Psoas muscle (tissue), 8 donors: ENCODE measurements at places on chromosomes 7 and 10.

- no peaks in the 10 kb centered on the region for H3K27me3 ChIP-seq
- H3K27ac ChIP-seq, result no peak overlapping the region
These were observed 173.8 kb upstream of the GHITM start for GRCh38 chr10:83965473-83965872.

GRCh38 chr7:49644396-49645166 is 128.9 kb upstream of the VWC2 start:
- H3K4me1 ChIP-seq, result no peaks in the 10 kb centered on the region
- H3K4me3 ChIP-seq, result no peak overlapping the region
- H3K27ac ChIP-seq, result no peak overlapping the region
- H3K36me3 ChIP-seq, result no peaks in the 10 kb centered on the region
- no peaks in the 10 kb centered on the region for H3K27me3 ChIP-seq
- DNase-seq, result no peak

GRCh38 chr7:129047761-129048160 is 7.2 kb downstream of the TNPO3 start:
- H3K4me1 ChIP-seq, result peaks cover 21% of the 10 kb centered on the region
- no peak overlapping the region for H3K4me3 ChIP-seq
- peaks cover 13% of the 10 kb centered on the region for H3K36me3 ChIP-seq
- no peak overlapping the region for H3K27ac ChIP-seq
- no peak for DNase-seq

- no peaks in the 10 kb centered on the region for H3K4me1 ChIP-seq
- peak; percentile 35 for DNase-seq
- no peaks in the 10 kb centered on the region for H3K27me3 ChIP-seq
- no peaks in the 10 kb centered on the region for H3K36me3 ChIP-seq
- H3K4me3 ChIP-seq, result peak within 1 kb of the TSS; percentile 69
These were observed at the start of gene SNX10 for GRCh38 chr7:26291699-26292538. SNX10 (plus strand) TSS chr7:26291862; CDS start chr7:26346443, 54,581 bp downstream.

GRCh38 chr10:133219782-133220181 is 10.2 kb upstream of the UTF1 start:
- no peak overlapping the region for H3K4me3 ChIP-seq
- no peaks in the 10 kb centered on the region for H3K36me3 ChIP-seq
- no peak for DNase-seq
- H3K27ac ChIP-seq, result no peak overlapping the region

- DNase-seq, result no peak
- no peaks in the 10 kb centered on the region for H3K27me3 ChIP-seq
- H3K36me3 ChIP-seq, result no peaks in the 10 kb centered on the region
- H3K4me1 ChIP-seq, result peaks cover 7% of the 10 kb centered on the region
- peak overlapping the region; percentile 3 for H3K27ac ChIP-seq
These were observed 423.6 kb upstream of the LRGUK start for GRCh38 chr7:133703547-133703946.

- H3K36me3 ChIP-seq, result peaks cover 100% of the 10 kb centered on the region
- H3K4me1 ChIP-seq, result no peaks in the 10 kb centered on the region
- no peak overlapping the region for H3K4me3 ChIP-seq
- no peaks in the 10 kb centered on the region for H3K27me3 ChIP-seq
These were observed 18.3 kb downstream of the TACR2 start for GRCh38 chr10:69398466-69398865.

GRCh38 chr10:51384971-51385370 is 310.7 kb downstream of the PRKG1 start:
- no peak overlapping the region for H3K4me3 ChIP-seq
- peaks cover 27% of the 10 kb centered on the region for H3K4me1 ChIP-seq
- no peak for DNase-seq
- no peaks in the 10 kb centered on the region for H3K27me3 ChIP-seq
- H3K36me3 ChIP-seq, result no peaks in the 10 kb centered on the region

DNA sequence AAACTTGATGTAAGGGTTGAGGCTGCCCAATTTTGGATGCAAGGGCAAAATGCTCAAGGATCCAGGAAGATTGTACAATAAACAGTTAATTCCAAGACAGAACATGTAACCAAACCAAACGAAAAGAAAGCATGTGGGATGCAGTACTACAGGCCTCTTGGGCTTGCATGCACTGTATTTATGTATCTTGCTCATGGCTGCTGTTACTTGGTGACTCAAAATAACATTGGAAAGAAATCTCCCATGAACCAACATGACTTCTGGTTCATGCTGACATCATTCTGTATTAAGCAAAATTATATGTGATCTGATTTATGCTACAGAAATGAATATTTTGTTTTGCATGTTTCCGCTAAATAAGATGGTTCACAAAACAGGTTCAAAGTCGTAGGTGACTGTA is 65.9 kb upstream of the FZD1 start:
- H3K4me3 ChIP-seq, result no peak overlapping the region
- H3K27ac ChIP-seq, result no peak overlapping the region
- no peaks in the 10 kb centered on the region for H3K36me3 ChIP-seq

DNA sequence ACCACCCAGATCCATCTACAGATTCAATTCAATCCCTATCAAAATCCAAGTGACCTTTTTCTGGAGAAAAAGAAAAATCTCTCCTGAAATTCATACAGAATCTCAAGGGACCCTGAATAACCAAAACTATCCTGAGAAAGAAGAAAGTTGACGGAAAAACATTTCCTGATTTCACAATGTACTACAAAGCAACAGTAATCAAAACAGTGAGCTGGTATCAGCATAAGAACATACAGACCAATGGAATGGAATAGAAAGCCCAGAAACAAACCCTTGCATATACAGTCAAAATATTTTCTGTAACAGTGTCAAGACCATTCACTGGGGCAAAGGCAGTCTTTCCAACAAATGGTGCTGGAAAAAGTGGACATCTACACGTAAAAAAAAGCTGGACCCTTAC is 89.9 kb downstream of the JMJD1C start:
- H3K4me1 ChIP-seq, result no peaks in the 10 kb centered on the region
- H3K36me3 ChIP-seq, result no peaks in the 10 kb centered on the region
- H3K4me3 ChIP-seq, result no peak overlapping the region
- H3K27ac ChIP-seq, result no peak overlapping the region
- no peak for DNase-seq

DNA sequence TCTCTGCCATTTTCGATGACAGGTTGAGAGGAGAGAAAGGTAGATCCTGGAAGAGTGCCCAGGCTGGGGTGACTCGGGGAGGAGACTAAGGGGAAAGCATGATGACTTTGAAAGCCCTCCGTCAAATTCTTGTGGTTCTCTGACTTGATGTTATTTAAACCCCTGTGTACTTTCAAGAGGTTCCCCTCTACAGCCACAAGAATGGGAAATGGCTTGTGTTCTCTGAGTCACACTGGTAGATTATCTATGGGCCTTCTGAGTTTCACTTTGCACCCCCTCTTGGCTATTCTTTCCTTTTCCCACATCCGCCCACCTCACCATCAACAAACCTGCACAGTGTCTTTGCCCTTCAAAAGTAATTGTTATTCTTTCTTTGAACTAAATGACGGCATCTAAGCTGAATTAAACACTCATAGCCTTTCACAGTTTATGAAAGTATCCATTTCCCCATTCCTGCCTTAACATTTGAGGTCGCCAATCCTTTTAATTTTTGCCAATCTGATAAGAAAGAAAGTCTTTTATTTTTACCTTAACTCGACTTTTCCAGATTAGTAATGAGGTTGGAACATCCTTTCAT is 24.1 kb downstream of the PRF1 start:
- H3K36me3 ChIP-seq, result no peaks in the 10 kb centered on the region
- no peak for DNase-seq
- no peak overlapping the region for H3K27ac ChIP-seq

GRCh38 chr7:6360841-6361240 is 86.9 kb downstream of the DAGLB start:
- no peak overlapping the region for H3K4me3 ChIP-seq
- H3K27me3 ChIP-seq, result no peaks in the 10 kb centered on the region
- no peaks in the 10 kb centered on the region for H3K36me3 ChIP-seq
- no peak for DNase-seq
- no peak overlapping the region for H3K27ac ChIP-seq

DNA sequence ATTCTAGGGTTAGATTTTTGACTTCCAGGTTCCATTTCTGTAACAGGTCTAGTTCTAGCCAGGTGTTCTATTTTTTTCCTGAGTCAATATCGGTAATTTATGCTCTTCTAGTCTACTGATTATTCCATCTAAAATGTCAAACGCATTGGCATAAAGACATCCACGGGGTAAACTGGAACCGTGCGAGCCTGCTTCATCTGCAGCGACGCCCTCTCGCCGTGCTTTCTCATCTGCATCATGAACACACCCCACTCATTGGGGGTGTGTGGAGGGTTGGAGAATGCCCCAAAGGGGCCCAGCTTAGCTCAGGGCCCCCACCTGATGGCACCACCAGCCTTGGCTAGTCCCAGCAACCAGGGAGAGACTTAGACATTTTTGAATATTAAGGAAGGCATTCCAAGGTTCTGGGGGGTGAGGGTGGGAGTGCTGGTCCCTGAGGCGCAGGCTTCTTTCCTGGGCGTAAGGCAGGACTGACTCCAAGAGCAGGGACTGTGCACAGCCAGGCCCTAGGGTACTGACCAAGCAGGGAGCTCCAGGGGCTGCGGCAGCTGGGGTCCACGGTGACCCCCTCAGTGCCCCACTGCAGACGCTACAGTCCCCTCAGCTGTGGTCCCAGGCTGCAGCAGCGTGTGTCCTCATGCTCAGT is 12.9 kb upstream of the CRYGN start:
- no peaks in the 10 kb centered on the region for H3K4me1 ChIP-seq
- H3K36me3 ChIP-seq, result no peaks in the 10 kb centered on the region
- no peak overlapping the region for H3K27ac ChIP-seq
- H3K27me3 ChIP-seq, result no peaks in the 10 kb centered on the region

- no peaks in the 10 kb centered on the region for H3K27me3 ChIP-seq
- H3K27ac ChIP-seq, result no peak overlapping the region
- no peaks in the 10 kb centered on the region for H3K36me3 ChIP-seq
- H3K4me3 ChIP-seq, result no peak overlapping the region
- DNase-seq, result no peak
These were observed 1.7 kb downstream of the RBP4 start for GRCh38 chr10:93599335-93599734.

- H3K27me3 ChIP-seq, result no peaks in the 10 kb centered on the region
- no peaks in the 10 kb centered on the region for H3K4me1 ChIP-seq
- DNase-seq, result peak; percentile 60
- peak overlapping the region; percentile 76 for H3K4me3 ChIP-seq
- H3K27ac ChIP-seq, result peak overlapping the region; percentile 72
These were observed 114.1 kb downstream of the VIPR2 start for GRCh38 chr7:159030490-159031134.

DNA sequence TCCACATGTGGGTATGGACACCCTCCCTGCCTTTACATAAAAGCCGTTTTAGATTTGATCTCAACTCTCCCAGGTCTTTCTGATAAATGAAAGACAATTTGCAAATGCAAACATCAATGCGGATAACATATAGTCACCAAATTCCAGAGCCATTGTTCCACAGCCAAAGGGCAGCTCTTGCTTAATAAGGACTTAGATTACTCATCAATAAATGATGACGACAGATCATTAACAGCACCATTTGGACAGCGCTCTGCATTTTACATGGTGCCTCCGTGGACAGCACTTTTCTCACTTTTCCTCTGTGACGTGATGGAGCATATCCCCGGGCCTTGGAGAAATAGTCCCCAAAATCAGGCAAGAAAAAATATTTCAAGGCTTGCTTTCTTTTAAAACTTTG is 370.3 kb upstream of the CELF2 start:
- no peak overlapping the region for H3K27ac ChIP-seq
- peaks cover 3% of the 10 kb centered on the region for H3K27me3 ChIP-seq
- DNase-seq, result no peak
- no peak overlapping the region for H3K4me3 ChIP-seq

DNA sequence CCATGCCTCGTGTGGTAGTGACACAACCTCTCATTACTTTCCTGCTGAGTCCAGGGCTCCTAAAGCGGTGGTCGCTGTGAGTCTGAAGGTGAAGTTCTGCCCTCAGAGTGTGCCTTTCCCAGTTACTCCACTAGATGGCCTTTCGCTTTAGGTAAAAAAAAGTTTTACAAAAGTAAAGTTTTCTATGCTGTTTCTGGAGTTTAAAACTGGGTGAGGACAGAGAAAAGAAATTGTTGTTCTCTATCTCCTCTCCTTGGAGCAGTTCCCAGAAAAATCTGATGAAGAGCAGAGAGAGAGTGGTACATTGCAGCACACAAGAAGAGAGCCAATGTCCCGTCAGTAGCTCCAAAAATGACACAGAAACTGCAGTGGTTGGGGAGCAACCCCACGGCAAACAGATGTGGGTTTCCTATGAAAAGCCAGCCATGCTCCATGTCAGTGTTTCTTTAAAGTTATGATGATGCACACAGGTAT is 257.1 kb downstream of the GLI3 start:
- H3K27me3 ChIP-seq, result no peaks in the 10 kb centered on the region
- H3K4me3 ChIP-seq, result no peak overlapping the region
- H3K36me3 ChIP-seq, result no peaks in the 10 kb centered on the region
- H3K27ac ChIP-seq, result no peak overlapping the region
- DNase-seq, result no peak
- peaks cover 40% of the 10 kb centered on the region for H3K4me1 ChIP-seq

DNA sequence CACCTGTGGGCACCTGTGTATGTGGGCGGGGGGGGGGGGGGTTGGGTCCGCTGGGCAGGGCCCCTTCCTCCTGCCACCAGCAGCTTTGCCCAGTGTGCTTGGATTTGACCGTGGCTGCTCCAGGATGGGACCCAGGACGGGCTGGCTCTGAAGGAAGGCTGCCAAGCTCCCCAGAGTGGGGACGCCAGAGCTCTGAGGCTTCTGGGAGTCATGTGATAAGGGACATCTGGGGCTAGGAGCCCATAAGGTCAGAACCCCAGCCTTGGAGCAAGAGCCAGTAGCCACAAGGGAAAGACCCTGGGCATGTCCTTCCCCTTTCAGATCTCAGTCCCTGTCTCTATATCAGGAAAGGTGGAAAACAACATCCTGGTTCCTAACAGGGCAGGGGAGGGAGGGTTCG is 21.8 kb upstream of the AMZ1 start:
- H3K27ac ChIP-seq, result no peak overlapping the region
- no peak for DNase-seq
- no peak overlapping the region for H3K4me3 ChIP-seq
- H3K36me3 ChIP-seq, result no peaks in the 10 kb centered on the region
- peaks cover 12% of the 10 kb centered on the region for H3K4me1 ChIP-seq
- H3K27me3 ChIP-seq, result peaks cover 17% of the 10 kb centered on the region

DNA sequence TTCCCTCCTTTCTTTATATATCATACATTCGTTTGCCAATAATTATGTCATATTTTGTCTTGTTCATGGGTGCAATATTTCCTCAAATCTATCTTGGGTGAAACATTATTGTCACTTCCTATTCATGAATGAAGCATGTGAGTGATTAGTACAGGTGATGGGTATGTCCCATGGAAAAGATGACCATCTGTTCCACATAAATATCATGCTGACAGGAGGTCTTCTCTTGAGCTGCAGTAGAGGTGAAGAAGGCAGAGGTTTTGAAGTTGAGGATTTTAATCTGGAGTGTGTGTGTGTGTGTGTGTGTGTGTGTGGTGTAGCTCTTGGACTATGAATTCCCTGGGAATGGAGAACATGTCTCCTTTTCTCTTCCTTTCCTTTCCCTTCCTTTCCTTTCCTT is 350.5 kb upstream of the CHRM2 start:
- H3K4me1 ChIP-seq, result no peaks in the 10 kb centered on the region
- no peak overlapping the region for H3K27ac ChIP-seq
- H3K27me3 ChIP-seq, result no peaks in the 10 kb centered on the region
- DNase-seq, result no peak
- H3K36me3 ChIP-seq, result no peaks in the 10 kb centered on the region
- H3K4me3 ChIP-seq, result no peak overlapping the region

- peak overlapping the region; percentile 75 for H3K27ac ChIP-seq
- H3K4me1 ChIP-seq, result peaks cover 71% of the 10 kb centered on the region
- H3K27me3 ChIP-seq, result no peaks in the 10 kb centered on the region
- peak; percentile 67 for DNase-seq
- H3K36me3 ChIP-seq, result no peaks in the 10 kb centered on the region
These were observed 43.2 kb downstream of the CCNY start for GRCh38 chr10:35379226-35380137.

- H3K4me3 ChIP-seq, result no peak overlapping the region
- H3K27ac ChIP-seq, result no peak overlapping the region
- no peak for DNase-seq
- H3K27me3 ChIP-seq, result no peaks in the 10 kb centered on the region
- no peaks in the 10 kb centered on the region for H3K36me3 ChIP-seq
These were observed 80.0 kb downstream of the ARID5B start for GRCh38 chr10:61981460-61981859.
